ENCODE measurements at places on chromosomes 7 and 10.
A peak's percentile ranks its signal among the peaks of the same experiment; 100 is the strongest.

- no peak for DNase-seq
Observed at GRCh38 chr7:130297628-130298543, 4.9 kb downstream of the CPA4 start.

DNA sequence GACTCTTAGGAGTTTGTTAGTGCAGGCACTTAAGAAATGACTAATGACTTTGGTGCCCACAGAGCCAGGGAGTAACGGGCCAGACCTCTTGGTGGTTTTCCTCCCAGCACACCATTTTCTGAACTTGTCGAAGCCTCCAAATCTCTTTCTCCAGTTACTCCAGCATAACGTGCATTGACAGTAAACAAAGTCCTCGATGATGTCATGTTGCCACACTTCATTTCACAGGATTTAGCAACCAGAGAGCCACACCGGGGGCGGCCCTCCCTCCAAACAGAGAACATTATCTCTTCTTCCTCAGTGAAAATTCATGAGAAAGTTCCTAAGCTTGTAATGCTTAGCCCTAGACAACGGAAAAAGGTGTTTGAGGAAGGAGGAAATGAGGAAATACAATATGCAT is 4.0 kb upstream of the SVOPL start:
- DNase-seq, result no peak

DNA sequence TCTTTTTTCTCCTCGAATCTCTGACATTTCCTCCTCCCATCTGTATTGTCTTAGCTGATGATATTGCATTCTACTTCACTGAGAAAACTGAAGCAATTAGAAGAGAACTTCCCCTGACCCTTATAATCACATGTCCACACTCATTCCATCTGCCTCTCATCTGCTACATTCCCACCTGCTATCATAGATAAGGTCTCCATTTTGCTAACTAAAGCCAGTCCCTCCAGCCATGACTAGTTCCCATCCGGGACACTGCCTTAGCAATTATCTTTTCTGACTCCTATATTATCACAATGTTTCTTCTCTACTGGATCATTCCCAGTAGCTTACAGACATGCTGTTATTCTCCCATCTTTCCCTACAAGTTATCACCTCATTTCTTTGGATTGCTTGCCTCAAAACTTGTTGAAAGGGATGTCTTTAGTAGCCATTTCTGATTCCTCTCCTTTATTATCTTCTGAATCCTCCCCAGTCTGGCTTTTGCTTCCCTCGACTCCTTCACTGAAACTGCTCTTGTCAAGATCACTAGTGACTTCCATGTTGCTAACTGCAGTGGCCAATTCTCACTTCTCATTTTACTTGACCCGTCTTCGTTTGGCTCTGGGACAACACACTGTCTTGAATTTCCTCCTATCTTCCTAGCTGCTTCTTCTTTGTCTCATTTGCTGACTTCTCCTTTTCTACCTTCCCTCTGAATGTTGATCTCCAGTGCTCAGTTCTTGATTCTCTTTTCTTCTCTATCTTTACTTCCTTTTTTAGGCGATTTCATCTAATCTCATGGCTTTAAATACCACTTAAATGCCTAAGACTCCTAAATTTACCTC is 35.9 kb downstream of the FZD1 start:
- no peak for DNase-seq

- DNase-seq, result no peak
Observed at GRCh38 chr7:40621592-40621998, 486.8 kb downstream of the SUGCT start.

DNA sequence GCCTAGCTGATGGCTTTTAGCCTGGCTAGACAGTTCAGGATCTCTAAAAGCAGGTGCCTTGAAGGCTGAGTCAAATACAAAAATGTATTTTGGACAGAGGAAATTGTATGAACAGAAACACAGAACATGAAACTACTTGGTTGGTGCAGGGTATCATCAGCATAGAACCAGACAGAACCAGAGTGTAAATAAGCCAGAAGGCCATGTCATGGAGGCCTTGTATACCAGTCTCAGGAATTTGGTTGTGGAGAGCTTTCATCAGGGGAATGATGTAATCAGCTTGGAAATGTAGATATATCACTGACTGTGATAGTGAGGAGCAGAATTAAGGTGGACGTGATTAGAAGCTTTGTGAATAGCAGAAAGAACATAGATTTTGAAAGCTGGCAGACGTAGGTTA is 82.9 kb downstream of the CFTR start:
- DNase-seq, result no peak

- DNase-seq, result peak; percentile 78
Observed at GRCh38 chr7:151017953-151018420, 6.3 kb downstream of the ATG9B start.

DNA sequence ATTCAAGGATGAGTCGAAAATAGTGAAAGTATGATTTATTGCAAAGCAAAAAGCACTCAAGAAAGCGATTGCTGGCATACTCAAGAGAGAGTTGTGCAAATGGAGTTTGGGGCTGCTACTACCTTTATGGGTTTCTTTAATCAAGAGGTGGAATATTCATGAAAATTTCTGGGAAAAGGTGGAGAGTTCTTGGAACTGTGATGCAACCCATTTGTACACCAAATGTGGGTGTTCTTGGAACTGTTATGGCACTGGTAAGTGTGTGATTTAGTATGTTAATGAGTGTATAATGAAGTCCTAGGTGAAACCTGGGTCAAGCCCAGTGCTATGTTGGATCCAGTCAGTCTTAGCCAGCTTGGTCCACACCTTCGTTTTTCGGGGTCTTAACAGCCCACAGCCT is 3.4 kb upstream of the VOPP1 start:
- DNase-seq, result no peak
